CD4-positive, alpha-beta T cell treated with Interferon alpha-2 for 1 hour (primary cell): ENCODE measurements at places on chromosomes 3 and 15.

GRCh38 chr15:66581972-66582537 is 16.3 kb upstream of the LCTL start:
- no peak for DNase-seq

DNA sequence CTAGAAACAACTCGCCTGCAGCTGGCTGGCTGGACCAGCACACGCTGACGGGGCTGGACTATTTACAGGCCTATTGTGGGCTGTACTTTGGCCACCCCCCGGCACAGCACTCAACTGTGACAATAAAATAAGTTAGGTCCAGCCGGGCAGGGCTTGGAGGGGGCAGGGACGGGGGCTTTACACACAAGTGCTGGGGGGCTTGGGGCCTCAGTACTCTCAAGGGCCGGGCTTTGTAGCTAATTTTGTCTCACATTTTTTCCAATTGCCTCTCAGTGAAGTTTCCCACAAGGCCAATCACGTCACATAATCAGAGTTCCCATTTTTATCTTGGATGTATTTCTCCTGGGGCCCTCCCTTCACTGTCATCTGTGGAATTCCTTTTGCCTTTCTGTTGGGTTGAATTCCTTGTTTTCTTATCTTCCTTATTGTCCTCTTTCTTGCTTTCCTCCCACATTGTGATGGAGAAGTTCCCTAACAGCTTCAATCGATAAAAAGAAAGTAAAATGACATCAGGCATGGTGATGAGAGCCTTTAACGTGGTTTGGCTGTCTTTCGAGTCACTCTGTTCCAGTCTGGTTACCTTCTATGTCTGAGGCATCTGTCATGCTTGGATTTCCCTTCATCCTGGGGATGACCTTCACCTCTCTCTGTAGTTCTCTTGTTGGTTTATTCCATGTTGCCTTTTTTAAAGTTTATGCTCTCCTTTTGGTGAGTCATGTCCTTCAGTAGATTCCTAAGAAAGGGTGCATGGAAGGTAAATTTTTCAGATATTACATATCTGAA is 44.1 kb upstream of the CMTM7 start:
- no peak for DNase-seq

- DNase-seq: no peak
These were observed 14.8 kb downstream of the ARNT2 start for GRCh38 chr15:80418892-80419537.

GRCh38 chr15:44028349-44028748 is 166.7 kb downstream of the FRMD5 start:
- no peak for DNase-seq

- no peak for DNase-seq
These were observed 25.1 kb upstream of the UTS2B start for GRCh38 chr3:191355406-191355805.

GRCh38 chr15:63288778-63289378 is 11.5 kb downstream of the APH1B start:
- peak; percentile 67 for DNase-seq

DNA sequence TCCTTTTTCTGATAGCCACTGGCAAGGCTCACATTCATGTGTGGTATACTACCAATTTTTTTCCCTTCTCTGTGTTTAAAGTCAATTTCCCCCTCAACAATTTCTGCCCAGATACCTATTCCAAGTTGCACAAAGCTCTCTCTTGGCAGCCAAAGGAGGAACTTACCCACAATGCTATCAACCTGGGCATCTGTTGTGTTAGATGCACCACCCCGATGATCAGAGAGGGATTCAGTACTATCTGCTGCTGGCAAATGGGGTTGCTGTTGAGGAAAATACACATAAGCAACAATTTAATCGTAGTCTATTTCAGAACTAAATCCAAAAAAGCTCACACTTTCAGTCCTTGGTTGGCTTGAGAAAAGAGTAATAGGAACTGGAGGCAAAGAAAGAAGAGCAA is 46.1 kb downstream of the AAGAB start:
- DNase-seq: no peak

- DNase-seq: no peak
These were observed 138.9 kb upstream of the SLC7A14 start for GRCh38 chr3:170724599-170725280.

- DNase-seq: no peak
These were observed 490.1 kb upstream of the ARRDC4 start for GRCh38 chr15:97470417-97470816.

GRCh38 chr3:56990641-56991015 is 69.8 kb upstream of the SPATA12 start:
- no peak for DNase-seq

DNA sequence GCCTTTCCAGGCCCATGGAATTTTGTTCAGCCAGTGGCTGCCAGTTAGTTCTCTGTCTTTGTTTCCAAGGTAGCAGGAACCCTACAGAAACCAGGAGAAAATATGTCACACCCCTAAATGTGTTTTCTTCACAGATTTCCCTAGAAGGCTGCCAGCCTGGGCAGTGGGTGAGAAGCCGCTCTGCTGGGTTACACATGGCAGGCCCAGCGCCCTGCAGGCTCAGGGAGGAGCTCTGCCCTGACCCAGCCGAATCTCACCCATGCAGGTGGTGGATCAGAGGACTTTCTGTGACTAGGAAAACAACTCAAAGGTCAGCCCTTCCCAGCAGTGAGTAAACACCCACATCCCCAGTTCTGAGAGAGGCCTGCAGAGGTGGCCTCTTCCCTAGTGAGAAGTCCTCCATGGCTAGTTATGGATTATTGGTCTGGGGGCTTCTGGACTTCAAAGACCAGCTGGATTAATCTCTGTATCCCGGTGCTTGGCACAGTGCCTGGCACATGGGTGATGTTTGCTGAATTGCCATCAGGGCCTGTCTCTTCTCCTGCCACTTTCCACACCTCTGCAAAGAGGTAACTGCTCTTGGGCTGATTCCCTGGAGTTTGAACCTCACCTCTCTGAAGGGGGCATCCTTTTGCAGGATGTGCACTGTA is 34.7 kb upstream of the BDH1 start:
- DNase-seq: no peak

DNA sequence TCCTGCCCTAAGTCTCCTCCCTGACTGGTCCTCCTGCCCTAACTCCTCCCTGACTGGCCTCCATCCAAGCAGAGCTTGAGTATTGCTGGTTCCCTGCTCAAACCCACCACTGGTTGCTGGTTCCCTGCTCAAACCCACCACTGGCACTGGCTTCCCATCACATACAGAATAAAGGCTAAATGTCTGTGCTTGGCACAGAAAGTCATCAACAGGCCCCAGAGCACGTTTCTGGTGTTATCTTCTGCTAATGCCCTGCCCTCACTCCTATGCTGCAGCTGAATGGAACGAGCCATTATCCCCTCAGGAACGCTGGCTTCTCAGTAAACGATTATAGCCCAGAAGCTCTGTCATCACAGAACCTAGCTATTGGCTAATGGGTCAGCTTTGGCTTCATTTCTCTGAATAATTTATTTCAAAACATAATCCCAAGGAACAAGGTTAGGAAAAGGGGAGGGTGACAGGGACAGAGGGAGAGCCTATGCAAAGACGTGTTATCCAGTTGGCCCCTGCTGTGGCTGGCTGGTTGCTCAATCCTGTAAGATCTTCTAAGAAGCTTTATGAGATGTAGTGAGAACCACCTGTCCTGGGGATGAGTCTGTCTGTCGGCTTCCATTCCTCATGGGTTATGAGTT is 6.3 kb upstream of the MUC20 start:
- DNase-seq: no peak

- no peak for DNase-seq
These were observed 44.2 kb upstream of the C2CD4B start for GRCh38 chr15:62209322-62209721.

GRCh38 chr15:52163321-52164190 is 27.6 kb downstream of the GNB5 start:
- no peak for DNase-seq

DNA sequence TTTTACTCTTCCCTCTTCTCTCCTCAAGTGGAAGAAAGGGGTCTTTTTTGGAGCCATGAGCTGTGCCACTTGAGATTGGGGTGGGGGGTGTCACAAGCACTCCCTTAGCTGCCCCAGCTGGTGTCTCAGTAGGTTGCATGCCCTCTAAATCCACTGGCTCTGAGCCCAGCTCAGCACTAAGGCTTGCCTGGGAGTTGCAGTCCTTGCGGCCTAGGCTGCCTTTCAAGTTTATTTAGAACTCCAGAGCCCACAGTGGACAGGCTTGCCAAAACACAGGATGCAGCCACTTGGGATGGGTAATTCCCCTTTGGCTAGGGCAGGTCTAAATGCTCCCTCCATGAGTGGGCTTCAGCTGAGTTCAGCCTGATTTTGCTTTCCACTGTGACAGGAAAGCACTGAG is 24.7 kb downstream of the C3orf20 start:
- no peak for DNase-seq

DNA sequence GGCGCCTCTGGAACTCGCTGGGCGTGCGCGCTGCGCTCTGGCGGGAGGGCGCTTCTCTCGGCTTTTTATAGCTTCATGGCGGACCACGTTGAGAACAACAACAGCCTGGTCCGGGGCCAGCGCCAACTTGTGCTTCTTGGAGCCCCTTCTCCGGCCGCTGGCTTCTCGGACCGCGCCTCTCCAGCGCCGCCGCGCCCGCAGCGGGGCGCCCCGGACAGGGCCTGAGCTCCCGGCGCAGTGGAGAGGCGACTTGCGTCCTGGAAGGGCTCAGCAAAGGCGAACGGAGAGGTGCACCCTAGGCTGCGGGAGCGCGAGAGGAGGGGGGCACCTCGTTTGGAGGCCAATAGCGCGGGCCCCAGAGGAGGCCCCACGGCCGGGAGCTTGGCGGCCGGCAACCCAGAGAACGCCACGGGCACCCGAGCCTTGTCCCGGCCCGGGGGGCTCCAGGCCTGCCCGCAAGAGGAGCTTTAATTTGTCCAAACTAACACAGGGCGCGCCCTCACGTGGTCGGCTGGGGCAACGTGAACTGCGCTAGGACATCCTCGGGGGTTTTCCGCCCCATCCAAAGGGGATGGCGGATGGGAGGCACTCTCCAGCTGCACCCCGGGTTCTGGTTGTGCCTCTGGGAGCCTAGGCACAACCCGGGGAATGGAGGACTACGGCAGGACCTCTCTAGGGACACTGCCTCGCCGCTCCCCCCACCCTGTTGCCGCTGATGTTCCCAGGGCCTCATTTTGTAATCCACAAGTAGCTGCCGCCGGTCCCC is 37.8 kb downstream of the HMCES start:
- DNase-seq: peak; percentile 84

- DNase-seq: no peak
These were observed 109.7 kb upstream of the GALNT15 start for GRCh38 chr3:16064642-16065414.

DNA sequence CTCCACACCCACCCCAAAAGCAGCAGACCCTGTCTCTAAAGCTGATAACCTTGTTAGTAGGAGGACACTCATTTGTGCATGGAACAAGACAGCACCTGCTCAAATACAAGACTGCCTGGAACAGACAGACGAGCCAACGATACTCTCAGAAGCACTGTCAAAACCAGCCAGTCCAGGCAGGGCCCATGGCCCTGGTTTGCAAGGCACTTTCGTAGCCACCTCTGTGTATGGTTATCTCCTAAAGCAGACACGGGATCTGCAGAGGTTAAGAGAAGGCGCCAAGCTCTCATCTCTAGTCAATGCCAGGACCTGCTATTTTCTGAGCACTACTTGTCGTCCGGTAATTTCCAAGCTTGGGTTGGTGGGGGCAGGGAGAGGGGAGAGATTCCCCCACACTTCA is 10.5 kb downstream of the NTRK3 start:
- no peak for DNase-seq

GRCh38 chr3:137988982-137989381 is 21.0 kb upstream of the CLDN18 start:
- no peak for DNase-seq

GRCh38 chr15:35142578-35142977 is 57.5 kb upstream of the NANOGP8 start:
- DNase-seq: no peak

DNA sequence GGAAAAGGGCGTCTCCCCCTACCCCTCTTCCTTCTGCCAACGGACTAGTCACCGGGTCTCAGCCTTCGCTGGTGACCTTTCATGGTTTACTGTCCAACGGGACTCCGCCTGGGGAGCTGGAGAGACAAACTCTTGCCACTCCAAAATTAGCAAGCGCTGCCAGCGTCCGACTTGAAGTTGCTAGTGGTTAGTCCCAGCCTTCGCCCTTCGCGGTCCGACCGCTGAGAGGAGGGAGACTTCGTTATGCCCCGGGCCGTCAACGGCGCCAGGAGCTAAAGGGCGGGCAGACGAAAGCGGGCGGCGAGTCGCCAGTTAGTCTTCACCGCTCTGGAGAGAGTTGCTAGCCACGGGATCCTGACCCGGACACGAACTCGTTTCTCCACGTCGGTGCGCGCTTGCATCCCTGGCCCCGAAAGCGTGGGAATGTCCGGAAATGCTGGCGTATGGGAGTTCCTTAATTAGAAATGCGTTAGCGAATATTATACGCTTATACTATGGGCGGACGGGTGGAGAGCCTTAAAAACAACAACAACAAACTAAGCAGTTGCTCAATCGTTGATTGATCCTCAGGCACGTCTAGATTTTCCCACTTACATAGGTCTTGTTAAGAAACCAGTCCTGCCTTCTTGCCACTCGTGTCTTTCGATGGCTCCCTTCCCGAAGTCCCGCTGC is 716 bp downstream of the SMC4 start:
- DNase-seq: peak; percentile 31

DNA sequence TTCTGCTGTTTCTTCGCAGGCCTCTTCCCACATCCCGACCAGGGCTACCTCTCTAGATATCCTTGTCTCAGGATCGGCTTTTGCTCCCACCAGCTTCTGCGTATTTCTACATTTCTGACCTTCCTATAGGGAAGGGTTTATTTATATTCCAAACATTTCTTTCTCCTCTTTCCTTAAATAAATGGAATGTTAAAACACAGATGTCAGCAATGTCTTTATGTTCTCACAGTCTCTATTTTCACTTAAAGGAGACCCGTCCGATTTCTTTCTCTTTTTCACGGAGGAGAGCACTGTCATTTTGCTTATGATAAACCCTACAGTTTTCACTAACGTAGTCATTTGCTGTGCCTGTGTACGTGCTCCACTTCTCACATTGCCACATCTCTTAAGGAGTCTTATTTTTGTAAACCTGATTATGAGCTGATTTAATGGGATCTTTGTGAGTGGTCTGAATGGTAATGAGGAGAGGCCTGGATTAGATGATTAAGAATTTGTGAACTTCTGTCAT is 630 bp downstream of the KIF15 start:
- no peak for DNase-seq

DNA sequence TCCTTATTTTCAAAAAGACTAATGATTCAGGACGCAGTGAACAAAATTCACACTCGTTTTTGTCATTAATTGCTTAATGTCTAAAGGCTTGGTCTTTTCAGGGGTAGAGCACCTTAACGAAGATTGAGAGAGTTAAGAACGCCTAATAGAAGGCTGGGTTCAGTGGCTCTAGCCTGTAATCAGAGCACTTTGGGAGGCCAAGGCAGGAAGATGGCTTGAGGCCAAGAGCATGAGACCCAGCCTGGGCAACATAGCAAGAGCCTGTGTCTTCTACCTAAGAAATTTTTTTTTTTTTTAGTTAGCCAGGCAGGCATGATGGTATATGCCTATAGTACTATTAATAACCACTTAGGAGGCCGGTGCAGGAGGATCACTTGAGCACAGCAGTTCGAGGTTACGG is 7.5 kb downstream of the PIK3CB start:
- no peak for DNase-seq
